ENCODE measurements at places on chromosomes 6 and 20.

GRCh38 chr6:53203483-53203882 is 54.8 kb upstream of the GCM1 start:
- no peak for DNase-seq

DNA sequence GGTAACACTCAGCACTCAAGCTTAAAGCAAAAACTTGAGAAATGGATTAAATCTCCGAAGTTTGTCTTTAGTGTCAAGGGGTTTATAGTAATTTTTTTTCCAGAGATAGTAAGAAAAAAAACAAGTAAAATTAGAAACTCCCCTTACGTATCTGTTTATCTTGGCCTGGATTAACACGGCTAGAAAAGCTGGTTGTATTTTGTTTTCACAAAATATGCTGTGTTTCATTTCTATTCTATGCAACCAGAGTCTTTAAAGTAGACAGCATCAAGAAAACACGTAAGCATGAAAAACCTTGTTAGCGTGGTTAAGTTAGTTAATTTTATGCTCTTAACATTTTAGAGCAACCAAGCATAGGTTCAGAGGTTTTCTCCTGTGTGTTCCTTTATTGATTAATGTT is 21.8 kb upstream of the ERVFRD-1 start:
- no peak for DNase-seq

GRCh38 chr6:21107796-21108195 is 485.8 kb upstream of the SOX4 start:
- no peak for DNase-seq

GRCh38 chr6:129749749-129750120 is 39.8 kb upstream of the ARHGAP18 start:
- DNase-seq: peak; percentile 16

- DNase-seq: no peak
These were observed 79.1 kb upstream of the PTPN1 start for GRCh38 chr20:50431066-50431450.

GRCh38 chr6:52739134-52739533 is 24.1 kb downstream of the GSTA2 start:
- DNase-seq: no peak

- DNase-seq: no peak
These were observed 791 bp upstream of the STX11 start for GRCh38 chr6:144149558-144149893.

DNA sequence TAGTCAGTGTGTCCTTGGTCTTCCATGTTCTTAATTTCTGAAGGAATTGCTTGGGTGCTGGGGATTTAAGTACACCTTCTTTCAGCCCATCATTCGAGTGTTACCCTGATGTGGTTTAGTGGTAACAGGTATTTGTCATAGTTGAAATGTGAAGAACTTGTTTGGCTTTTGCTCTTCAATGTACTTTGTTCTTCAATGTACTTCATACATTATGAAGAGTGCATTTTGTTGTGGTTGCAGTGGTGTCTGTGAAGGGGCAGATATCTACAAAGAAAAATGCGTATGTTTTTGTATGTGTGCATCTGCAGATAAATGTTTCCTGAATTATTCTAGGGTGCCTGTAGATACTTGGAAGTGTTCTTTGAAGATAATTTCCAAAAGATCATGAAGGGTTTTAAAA is 111.2 kb upstream of the SUPT3H start:
- DNase-seq: no peak

DNA sequence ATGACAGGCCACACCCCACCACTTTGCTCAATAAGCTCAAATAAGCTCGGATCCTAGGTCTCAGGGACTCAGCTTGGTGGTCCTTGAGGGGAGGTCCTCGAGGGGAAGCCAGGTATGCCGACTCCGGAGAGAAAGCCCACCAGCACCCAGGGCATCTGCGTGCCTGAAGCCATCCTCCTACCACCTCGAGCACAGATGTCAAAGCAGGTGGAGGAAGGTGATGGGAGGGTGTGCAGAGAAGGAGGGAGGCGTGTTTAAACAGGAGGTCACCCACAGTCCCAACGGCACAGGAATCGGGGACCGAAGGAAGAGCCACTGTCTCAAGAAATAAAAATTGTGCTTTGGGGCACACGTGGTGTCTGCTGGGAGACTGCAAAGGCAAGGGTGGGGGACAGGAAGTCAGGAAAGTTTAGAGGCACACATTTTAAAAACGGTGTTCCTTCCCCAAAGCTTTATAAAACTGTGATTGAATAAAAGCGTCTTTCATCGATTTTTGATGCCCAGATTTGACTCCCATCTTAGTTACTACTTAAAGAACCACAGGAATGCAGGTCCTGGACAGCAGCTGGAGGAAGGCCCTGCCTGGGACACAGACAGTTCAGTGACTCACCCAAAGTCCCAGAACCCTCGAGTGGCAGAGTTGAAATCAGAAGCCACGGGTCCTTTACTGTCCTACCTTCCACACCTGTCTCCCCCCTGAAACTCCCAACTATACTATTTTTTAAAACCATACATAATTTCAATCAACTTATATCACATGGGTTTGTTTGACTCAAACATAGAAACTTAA is 221.0 kb upstream of the PDE10A start:
- DNase-seq: no peak

- no peak for DNase-seq
These were observed 44.2 kb downstream of the FNDC1 start for GRCh38 chr6:159213405-159213804.

GRCh38 chr6:161522276-161522675 is 248.4 kb upstream of the AGPAT4 start:
- DNase-seq: no peak

GRCh38 chr6:139640921-139641320 is 266.5 kb upstream of the CITED2 start:
- no peak for DNase-seq

- DNase-seq: no peak
These were observed 92.1 kb upstream of the COL21A1 start for GRCh38 chr6:56339524-56339923.

- peak; percentile 22 for DNase-seq
These were observed 548.5 kb downstream of the CD83 start for GRCh38 chr6:14665827-14666724.

- DNase-seq: no peak
These were observed 392.4 kb upstream of the SOX4 start for GRCh38 chr6:21201187-21201586.

DNA sequence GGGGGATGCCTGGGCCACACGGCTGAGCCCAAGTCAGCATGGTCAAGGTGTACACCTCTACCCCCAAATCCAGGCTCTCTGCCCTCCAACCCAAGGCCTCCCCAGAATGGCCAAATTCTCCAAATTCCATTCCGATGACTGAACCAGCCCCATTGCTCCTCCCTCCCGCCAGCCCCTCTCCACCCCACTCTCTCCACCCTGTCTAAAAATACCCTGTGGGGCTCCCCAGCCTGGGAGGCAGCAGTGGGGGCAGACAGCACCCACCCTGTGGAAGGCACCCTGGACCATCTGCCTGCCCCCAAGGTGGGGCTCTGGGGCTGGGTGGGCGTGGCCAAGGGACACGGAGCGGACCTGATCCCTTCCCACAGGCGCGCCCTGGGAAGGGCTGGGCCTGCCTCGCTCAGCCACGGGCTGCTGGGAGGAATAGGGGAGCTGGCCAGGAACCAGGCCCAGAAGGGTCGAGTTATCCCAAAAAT is 11.4 kb downstream of the TEAD3 start:
- peak; percentile 74 for DNase-seq

DNA sequence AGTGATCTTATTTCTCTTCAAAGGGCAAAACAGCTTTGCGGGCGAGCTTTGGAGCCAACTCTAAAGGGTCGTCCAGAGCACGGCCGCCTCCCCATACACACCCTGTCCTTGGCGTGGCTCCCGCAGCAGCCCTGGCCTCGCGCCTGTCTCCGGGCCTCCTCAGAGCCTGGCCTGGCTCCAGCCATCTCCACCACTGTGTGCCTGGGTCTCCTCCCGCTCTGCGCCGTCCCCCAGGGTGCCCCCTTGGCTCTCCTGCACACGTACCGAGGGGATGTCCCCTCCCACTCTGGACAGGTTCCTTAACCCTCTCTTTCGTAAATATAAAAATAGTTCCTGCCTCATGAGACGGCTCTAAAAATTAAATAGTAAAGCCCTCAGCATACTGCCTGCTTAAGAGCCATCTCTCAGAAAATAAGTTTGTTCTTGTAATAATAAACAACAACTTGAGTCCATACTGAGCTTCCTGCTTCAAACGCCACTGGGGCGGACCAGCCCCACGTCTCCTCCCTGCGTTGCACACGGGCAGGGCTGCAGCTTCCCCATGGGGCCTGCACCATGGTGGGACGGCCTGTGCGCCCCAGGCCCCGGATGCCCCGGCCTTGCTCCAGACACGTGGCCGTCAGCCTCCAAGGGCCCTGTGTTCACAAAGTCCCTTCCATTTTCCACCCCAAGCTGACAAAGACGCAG is 226.2 kb downstream of the TTLL2 start:
- no peak for DNase-seq

DNA sequence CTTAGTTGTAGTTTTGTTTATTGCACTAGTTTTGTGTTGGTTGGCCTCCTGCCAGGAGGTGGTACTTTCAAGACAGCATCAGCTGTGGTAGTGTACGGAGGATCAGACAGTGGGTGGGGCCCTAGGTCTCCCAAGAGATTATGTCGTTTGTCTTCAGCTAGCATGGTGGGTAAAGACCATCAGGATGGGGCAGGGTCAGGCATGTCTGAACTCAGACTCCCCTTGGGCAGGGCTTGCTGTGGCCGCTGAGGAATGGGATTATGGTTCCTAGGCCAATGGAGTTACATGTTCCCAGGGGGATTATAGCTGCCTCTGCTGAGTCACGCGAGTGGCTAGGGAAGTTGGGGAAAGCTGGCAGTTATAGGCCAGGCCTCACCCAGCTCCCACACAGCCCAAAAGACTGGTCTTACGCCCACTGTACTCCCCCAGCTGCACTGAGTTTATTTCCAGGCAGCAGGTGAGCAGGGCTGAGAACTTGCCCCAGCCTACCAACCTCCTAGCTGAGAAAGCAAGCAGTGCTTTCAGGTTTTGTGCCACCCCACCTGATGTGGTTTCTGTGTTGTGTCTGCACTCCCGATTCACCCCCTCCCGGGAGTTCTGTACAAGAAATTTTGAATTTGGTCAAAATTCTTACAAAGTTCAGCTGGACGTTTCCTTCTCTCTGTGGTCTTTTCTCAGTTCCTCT is 24.7 kb downstream of the ZSCAN31 start:
- no peak for DNase-seq

DNA sequence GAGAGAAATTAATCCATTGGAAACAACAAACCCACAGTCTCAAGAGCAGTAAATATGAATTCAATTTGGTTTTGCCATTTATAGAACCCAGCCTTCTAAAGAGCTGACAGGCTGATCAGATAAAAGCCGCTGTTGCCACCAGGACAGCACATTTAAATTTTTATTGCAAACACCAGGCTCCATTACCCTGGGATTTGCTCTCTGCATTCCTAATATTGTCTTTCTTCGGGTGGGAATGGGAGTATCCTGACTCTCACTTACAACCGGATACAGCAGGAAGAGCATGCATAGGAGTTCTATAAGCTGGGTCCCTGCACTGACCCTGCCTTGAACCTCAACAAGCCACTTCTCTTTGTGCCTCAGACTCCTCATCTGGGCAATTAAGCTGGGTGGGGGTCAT is 142.9 kb downstream of the LRFN2 start:
- DNase-seq: no peak

DNA sequence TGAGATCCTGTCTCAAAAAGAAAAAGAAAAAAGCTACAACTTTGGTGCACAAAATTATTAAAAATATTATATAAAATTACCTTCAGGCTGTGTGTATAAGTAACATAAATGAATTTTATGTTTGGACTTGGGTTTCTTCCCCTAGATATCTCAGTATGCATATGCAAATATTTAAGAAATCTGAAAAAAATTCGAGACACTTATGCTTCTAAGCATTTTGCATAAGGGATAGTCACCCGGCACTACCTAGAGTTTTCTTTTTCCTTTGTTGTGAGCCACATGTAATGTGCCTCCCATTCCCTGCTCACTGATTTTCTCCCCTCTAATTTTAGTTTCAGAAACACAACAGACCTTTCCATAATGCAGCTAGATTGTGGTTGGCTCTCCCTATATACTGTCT is 79.4 kb downstream of the NCOA3 start:
- DNase-seq: no peak

DNA sequence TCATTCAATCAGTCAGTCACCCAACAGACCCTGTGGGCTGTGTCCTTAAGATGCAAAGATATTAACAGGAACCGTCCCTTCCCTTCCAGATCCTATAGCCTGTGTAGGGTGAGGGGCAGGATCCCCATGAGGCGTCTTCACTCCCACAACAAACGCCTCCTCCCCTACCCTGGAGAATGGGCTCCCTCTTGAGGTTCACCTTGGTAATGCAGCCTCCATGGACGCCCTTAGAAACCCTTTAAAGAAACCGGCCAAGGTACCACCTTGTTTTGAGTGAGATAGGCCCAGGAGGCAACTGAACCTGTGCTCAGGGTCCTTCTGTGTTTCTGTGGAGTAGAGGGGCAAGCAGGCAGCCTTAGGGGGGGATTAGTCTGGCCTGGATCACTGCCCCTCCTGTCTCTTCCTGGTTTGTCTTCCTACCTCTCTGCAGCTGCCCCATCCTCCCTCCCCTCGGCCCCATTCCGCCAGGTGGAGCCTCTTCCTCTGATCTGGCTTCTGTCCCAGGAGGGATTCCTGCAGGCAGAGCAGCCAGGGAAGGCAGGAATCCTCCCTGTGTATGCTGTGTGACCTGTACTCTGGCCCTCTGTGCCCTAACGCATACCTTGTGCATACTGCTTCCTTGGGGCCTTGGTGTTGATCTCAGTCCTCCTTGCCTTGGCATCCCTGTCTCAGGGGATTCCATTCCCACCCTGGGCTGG is 6.6 kb upstream of the GUCA1A start:
- peak; percentile 92 for DNase-seq

DNA sequence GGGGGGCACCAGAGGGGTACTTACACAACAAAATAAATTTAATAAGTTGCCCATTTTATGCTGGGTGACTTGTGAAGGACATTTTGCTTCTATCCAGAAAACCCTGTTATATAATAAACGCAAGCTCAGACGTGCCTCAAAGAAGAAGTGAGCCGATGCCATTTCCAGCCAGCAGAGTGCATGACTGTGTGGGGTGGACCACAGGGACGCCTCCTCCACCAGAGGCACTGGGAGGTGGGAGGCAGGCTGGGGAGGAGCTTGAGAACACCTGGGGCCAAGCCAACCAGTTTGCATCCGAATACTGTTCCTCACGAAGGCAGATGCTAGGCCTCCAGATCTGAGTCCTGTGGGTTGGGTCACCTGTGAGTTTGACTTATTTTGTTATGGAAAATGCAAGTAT is 363.8 kb downstream of the RNGTT start:
- peak; percentile 51 for DNase-seq

- DNase-seq: no peak
These were observed 50.1 kb downstream of the PHF3 start for GRCh38 chr6:63685446-63686379.
